Activated T-cell treated with anti-CD3 and anti-CD28 coated beads for 1 hour (primary cell): ENCODE measurements at places on chromosomes 6 and 20.

DNA sequence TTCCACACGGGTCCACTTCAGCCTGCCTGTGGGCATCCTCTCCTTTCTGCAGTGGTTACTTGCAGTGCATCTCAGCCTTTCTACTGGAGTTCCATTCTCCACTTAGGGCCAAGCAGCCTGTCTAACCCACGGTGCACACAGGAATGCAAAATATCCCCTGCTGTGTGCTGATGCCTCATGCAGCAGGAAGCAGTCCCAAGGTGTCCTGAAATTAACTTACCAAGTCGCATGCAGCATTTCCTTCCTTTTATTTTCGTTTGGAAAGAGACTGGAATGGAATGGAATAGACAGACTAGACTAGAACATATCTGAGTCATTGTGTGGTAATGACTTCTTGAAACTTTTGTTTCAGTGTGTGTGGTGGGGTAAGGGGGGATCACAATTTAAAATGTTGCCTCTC is 25.9 kb upstream of the FOXQ1 start:
- DNase-seq, result no peak

DNA sequence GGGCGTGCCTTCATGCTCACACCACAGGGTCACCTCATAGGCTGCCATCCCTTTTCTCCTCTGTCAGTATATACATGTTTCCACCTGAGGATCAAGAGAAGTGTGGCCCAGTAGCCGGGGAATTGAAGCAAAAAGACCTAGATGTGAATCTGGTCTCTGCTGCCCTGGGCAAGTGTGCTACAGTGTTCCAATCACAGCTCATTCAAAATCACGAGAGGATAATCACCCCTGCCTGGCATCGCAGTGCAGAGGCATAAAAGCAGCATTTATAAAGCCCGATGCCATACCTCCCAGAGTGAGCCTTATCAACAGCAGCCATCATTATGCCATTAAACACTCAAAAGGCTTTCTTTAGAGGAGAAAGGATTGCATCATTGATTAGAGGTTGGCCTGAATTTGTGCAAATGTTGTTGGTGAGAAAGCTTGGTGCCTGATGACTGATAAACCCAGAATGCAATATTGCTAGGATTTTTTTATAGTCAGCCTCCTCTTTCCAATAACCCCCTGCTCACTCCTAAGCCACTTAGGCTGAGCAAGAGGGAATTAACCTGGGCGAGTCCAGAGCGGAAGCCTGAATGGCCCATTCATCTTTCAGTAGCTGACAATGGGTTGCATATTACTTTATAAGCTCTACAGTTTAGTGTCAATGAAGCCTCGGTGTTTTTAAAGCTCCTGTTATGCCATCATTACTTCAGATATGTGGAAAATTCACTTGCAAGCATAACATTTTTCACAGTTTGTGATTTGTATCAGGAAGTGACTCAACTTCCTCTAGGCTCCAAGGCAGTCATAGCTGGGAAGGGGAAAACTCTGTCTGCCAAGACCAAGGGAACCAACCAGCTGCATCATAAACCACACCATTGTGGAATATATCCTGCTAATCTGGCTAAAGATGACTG is 92.5 kb upstream of the NXT1 start:
- no peak for DNase-seq

- no peak for DNase-seq
These were observed 508.7 kb upstream of the CITED2 start for GRCh38 chr6:139882977-139883728.

DNA sequence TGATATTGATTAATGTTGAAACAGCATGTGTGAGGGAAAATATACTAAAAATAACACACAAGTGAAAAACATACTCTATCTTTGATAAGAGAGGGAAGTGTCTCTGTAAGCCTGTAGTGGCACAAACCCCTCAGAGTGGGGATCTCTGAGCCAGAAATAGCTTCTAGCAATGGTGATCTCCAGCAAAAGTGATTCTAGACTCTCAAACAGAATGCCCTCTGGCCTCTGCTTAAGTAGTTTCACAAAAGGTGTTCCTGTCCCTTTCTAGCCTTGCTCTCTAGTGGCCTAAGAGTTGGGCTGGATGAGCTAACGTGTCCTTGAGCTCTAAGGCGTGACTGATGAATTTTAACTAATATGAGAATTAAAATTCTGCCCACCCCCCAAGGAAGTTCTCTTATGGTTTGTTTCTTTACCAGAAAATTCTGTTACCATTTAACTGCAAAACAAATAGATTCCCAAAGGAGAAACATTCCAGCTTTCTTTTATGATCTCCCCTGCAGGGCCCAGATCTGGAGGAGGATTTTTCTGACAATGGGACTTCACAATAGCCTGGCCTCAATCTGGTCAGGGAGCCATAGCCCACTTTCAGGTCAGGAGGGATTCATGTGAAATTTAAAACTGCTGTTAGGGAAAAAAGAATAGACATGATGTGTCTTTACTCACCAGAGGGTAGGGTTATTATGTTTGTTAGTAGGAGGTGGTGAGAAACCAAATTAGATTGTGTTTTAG is 182.5 kb upstream of the LAMP5 start:
- DNase-seq, result no peak

- DNase-seq, result no peak
These were observed 112.3 kb downstream of the ARID1B start for GRCh38 chr6:156889469-156889868.

GRCh38 chr6:132888701-132889100 is 74.3 kb downstream of the RPS12 start:
- DNase-seq, result no peak

DNA sequence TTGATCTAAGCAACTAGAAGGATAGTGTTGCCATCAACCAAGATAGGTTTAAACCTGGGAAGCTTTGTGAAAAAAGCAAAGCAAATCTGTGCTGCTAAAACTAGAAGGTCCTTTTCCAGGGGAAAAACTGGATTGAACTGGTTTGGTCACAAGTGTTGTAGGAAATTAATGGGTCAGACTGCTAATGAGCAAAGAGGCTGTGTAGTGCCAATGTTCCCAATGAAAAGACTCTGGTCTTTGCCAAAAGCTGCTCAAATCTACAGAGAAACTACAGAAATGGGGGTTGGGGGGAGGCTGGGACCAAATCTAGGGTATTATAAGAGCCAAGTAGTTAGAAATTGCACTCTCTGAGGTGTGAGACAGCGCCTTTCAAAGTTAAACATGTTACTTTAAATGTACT is 85.0 kb downstream of the PLCG1 start:
- no peak for DNase-seq

GRCh38 chr6:132251711-132252110 is 149.6 kb downstream of the MOXD1 start:
- no peak for DNase-seq

GRCh38 chr6:162532283-162533008 is 195.1 kb downstream of the PRKN start:
- DNase-seq, result no peak

- DNase-seq, result no peak
These were observed 100.3 kb upstream of the SRSF6 start for GRCh38 chr20:43357352-43357751.

GRCh38 chr6:11404838-11405237 is 132.7 kb upstream of the TMEM170B start:
- no peak for DNase-seq

GRCh38 chr20:49616154-49617007 is 48.4 kb upstream of the PTGIS start:
- no peak for DNase-seq

DNA sequence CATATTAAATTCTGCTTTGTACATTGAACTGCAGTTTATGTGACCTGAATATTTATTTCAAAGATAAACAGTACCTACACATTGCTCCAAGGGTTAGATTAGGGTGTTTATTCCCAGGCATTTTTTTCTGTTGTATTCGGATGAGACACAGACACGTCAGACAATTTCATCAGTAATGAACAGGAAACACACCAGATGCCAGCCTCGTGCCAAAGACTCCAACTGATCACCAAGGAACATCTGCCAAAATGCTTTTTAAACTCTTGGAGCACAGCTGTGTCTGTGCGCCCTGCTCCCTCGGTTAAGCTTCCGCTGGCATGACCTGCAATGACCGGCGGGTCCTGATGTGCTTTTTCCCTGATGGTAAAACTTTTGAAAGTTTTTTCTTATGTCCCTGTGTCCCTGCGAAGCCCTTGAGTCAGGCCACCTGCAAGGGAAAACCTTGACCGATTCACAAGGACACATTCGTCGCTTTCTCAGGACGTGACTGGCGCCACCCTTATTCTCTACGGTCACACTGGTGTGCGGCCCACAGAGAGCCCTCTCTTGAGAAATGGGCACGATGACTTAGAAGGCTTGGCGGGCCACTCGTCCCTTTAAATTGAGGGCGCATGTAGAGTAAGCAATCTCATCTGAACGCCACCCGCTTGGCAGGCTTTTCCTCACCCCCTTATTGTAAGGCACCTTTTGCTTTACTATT is 173.9 kb downstream of the QKI start:
- no peak for DNase-seq

DNA sequence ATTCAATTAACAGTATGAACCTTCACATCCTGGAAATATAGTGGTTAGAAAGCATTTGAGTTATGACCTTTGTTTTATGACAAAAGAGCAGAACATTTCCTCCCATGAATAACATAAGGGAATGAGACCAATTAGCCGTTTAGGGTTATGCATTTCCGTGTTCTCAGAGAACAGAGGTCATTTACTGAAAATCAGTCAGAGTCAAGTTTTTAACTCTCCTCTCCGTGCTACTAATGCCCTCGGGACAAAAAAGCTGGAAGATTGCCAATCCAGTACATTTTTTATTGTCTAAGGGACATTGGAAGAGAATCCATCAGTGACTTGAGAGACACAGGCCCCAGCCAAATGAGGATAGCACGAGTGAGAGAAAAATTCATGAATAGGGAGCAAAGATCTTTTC is 632.7 kb downstream of the RFPL4B start:
- DNase-seq, result no peak

DNA sequence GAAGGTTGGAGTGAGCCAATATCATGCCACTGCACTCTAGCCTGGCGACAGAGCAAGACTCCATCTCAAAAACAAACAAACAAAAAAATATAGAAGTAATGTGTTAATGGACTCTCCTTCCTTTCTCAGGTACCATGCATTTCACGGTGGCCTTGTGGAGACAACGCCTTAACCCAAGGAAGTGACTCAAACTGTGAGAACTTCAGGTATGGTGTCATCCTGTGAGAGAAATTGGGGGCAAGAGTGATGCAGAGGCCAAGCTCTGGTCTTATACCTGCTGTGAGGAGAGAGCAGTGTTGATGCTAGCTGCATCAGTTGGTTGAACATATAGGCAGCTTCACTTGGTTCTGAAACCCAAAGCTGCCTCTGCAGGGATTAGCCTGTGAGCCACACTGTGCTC is 6.2 kb downstream of the ITCH start:
- DNase-seq, result no peak

- no peak for DNase-seq
These were observed 8.8 kb downstream of the SLC26A8 start for GRCh38 chr6:36015666-36016065.

- DNase-seq, result no peak
These were observed 10.1 kb upstream of the AKAP12 start for GRCh38 chr6:151229401-151230276.
